Stimulated activated CD4-positive, alpha-beta T cell treated with anti-CD3 and anti-CD28 coated beads, Interleukin-2, amount 100 ng/mL, for 4 hours (primary cell): ENCODE measurements at places on chromosomes 6 and 20.

DNA sequence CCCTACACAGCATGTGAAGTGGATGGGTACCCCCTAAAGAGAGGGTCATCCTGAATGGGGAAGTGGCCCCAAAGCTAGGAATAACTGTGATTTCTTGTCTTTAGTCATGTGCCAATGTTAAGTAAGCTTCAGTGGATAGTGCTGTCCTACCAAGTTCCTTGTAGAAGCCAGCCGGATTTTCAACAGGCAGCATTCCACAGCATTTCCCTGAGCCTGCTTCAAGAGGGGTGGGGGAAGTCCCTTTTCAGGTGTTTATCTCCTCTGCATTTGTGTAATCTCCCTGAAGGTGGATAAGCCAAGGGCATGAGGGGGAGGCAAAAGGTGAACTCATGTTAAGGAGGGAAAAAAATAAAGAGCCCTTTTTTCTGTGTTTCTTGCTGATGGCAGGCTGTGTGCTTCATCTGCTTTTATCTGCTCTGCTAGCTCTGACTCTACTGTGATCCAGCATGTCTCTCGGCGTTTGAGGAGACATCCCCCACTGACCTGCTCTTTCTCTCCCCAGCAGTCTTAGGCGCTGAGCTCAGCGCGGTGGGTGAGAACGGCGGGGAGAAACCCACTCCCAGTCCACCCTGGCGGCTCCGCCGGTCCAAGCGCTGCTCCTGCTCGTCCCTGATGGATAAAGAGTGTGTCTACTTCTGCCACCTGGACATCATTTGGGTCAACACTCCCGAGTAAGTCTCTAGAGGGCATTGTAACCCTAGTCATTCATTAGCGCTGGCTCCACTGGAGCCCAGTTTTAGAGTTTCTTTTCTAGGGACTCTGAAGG, 1.9 kb downstream of the EDN1 start:
- DNase-seq = no peak

- DNase-seq = no peak
Measured at GRCh38 chr6:151024597-151024996, 159.1 kb downstream of the MTHFD1L start.

- no peak for DNase-seq
Measured at GRCh38 chr6:131000544-131000943, 62.5 kb downstream of the EPB41L2 start.

DNA sequence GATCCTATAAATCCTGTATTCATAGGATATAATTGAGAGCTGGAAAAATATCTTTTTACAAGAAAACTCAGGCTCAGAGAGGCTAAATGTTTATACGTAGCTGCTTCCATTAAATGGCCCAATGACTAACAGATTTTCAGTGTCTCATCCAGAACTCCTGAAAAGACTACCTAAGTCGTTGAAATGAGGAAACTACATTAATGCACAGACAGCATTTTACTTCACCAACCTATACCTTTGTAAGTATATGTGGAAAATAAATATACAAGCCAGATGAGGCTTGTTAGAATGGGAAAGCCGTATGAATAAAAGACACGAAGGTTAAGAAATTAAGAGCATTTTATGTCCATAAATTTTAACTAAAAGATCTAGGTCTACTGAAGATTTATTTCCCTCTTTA, 8.4 kb upstream of the SNX14 start:
- no peak for DNase-seq

DNA sequence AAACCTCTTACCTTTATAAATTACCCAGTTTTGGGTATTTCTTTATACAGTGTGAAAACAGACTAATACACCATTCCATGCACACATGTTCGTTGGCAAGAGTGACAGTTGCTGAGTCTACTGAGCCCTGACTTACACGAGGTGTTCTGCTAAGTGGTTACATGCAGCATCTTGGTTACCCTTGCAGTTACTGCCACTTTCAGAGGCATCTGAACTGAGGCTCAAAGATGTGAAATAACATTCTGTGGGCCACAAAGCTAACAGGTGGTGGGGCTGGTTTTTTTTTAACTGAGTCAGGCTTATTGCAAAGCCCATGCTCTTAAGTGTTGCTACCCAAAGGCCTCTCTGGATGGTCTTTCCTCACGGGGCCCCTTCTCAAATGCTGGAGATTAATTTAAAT, 54.4 kb upstream of the GTSF1L start:
- DNase-seq = no peak

- DNase-seq = no peak
Measured at GRCh38 chr6:16344756-16345155, 106.4 kb downstream of the GMPR start.

DNA sequence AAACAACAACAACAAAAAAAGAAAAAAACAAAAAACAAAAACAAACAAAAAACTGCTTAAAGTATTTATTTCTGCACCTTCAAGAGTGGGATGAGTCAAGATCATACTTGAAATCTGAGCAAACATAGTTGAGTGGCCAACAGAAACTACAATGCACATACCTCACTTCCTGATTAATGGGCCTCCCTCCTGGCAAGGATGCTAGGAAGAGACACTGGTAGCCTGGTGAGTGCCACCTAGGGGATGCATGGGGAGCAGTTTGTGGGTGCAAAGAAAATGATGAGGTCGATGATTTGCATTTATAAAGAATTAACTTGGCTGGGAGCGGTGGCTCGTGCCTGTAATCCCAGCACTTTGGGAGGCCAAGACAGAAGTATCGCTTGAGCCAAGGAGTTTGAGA, 808.1 kb downstream of the MAFB start:
- DNase-seq = no peak

DNA sequence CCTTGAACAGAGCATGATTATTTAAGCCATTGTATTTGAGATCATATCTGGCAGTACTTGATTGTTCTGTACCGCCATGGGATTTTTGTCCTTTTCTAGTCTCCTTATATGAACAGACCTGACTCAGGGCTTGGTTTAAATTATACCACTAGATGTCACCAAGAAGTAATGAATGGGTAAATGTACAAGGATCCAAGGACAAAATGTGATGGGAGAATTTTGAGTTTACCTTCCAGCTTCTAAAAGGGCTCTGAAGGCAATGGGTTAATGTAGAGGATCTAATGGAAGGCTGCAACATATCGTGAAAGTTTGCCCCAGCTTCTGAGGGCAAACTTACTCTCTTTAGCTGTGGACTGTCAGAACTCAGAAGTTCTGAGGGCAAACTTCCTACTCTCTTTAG, 12.0 kb downstream of the RNF8 start:
- no peak for DNase-seq

GRCh38 chr20:45817376-45818194, 5.1 kb downstream of the UBE2C start:
- DNase-seq = no peak

DNA sequence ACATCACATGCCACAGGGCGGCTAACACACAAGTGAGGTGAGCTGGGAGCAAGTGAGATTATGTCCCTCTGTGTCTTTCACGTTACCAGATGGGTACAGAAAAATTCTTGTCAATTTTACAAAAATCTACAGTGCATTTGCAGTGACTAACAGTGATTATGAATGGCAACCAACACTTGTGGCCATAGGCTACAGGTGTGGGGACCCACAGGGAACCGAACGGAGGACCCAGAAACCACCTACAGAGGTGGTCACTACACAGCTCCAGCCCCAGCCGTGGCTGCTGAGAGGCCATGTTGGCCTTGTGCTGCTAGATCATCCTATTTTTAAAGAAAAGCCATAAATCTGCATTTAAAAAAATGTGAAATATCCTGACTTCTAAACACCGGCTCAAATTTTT, 50.2 kb downstream of the FYN start:
- DNase-seq = no peak

DNA sequence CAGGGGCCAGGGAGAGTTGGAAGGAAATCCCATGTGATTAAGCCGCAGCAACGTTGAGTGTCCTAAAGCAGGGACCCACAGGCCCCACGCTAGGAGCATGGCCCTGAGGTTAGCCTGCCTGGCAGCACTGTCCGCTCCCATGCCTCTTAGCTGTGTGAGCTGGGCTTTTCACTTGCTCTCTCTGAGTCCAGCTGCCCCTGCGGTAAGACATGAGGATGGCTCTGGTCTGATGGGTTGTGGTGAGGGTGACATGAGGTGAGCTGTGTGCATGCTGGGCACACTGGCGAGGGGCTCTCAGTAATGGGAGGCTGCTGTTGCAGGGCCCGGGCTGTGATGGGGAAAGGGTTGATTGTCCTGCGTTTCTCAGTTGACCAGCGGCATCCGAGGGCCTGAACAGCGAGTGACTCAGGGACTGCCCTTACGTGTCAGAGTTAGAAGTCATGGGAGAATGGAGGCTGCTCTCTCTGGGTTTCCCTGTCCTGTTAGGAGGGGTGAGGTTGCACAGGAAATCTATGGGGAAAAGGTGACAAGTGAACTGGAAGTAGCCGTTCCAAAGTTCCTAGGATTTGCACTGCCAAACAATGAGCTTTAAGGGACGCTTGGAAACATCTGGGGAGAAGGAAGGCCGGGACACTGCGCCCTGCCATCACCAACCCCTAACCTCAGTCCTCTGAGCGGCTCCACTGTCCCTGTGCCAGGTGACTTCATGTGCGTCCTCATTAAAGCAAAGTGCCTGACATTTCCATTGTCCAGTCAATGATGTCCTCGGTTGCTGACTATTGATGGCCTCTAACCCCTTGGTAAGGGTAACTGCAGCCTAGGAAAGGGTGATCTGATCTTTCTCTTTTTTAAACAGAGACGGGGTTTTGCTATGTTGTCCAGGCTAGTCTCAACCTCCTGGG, 51.3 kb downstream of the ADNP start:
- DNase-seq = no peak

GRCh38 chr6:35839019-35839418, 33.9 kb downstream of the LHFPL5 start:
- no peak for DNase-seq
